Motor neuron (in vitro differentiated cells): ENCODE measurements at places on chromosomes 3 and 15.

- peak; percentile 69 for ATAC-seq
Measured at GRCh38 chr3:25000971-25001591, 427.0 kb upstream of the RARB start.

DNA sequence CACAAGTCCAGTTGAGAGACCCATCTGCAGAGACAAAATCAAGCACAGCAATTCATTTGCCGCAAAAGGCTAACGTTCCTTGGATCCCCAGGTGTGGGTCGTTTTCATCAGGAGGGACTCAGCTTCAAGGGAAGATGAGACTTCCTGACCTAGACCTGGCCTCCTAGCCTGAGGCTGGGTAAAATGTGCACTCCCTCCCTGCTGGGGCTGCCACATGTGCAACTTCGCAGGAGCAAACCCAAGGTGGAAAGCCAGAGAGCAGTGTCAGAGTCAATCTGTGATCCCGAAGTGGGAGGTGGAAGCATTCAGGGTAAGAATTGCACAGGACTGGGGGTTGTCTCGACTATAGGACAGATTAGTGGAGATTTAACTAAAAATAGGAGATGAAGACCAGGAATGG lies 164.7 kb upstream of the UMPS start:
- peak; percentile 7 for ATAC-seq

DNA sequence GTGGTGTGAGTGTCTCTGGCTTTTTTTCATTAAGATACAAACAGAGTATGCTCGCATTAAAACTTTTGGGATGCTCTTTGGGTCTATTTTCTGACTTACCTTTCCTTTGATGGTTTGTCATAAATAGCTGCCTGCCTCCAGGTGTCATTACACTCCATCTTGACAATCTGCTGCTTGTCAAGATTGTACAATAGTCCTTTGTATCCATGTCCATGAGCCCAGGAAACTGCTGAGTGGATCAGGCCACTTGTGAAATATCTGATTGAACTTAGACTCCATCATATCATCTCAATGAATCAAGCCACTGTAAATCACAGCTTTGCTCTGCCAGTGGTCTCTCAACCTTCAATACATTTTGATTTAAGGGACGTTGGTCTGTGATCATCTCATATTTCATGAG lies 135.2 kb downstream of the ECT2 start:
- no peak for ATAC-seq

DNA sequence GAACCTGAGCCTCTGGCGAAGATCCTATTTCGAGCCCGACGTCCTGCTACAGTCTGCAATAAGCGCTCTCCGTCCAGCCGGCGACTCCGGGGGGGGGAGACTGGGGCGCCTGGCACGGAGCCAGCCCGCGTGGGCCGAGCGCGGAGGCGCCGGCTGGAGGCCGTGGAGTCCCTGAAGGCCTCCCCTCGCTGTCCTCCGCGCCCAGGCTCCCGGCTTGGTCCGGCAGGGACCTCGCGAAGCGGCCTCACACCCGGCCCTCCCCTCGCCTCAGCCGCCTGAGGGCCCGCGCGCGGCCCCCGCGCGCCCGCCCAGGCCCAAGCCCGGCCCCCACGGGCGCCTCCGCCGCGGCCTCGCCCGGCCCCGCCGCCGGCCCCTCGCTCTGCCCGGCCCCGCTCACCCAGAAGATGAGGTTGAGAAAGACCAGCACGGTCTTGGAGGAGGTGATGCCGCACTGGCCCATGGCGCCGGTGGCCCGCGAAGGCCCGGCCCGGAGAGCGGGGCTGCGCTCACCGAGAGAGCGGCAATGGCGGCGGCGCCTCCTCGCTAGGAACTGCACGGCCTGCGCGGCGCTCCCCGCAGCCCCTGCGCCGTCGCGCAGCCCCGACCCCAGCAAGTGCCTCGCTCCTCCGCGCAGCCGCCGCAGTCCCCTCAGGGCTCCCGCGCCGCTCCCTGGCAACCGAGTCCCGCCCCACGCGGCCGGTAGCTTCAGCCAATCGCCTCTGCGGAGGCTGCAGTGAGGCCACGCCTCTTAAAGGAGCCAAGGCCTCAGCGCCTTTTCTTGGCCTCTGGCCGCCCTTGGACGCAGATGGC lies at the start of gene TSPAN3:
Gene TSPAN3 (minus strand): TSS at position 615 of the 810 bp plus-strand sequence. CDS start 155 bp downstream, at position 460.
- ATAC-seq: peak; percentile 91

DNA sequence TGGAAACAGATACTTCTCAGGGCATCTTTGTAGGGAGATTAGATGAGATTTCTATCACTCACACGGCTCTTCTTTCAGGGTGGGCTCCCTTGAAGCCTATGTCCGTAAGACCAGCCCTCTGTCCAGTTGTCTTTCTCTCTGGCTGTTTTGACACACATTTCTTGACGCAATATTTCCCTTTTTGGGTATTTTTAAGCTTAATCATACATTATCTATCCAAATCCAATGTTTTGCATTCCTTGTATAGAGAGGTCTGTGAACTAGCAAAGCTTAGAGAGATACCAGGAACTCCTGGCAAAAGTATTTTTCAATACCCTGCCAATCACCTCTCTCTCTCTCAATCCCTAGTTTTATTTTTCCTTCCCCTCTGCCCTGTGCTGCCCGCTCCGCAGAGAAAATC lies 79.3 kb downstream of the EOMES start:
- no peak for ATAC-seq

- ATAC-seq: no peak
Measured at GRCh38 chr3:195082811-195083210, 188.1 kb downstream of the XXYLT1 start.

DNA sequence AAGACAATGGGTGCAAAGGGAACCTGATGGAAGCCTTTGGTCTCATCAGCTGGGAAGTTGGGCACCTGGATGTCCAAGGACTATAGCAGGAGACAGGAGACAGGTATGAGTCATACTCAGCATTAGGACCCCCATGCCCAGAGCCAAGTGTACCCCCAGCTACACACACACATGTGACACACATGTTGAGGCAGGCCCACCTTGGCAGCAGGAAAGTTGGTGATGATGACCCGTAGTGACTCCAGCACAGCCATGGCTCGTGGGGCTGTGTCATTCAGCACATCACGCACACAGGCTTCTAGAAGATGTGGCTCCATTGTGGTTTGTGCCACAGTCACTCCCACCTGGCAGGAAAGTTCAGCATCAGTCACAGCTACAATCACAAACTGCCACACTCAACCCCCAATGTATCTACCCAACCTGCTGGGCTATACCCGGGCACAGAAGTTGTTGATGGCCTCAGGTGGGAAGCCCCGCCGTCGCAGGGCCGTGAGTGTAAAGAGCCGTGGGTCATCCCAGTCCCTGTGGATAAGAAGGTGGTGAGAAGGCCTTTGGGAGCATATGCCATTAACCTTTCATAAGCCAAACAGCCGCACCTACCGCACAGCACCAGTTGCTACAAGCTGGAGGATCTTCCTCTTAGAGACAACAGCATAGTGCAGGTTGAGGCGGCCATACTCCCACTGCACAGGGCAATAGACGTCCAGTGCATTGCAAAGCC lies 5.2 kb upstream of the QRICH1 start:
- no peak for ATAC-seq

- no peak for ATAC-seq
Measured at GRCh38 chr15:72092006-72092405, 25.9 kb downstream of the MYO9A start.

- ATAC-seq: peak; percentile 84
Measured at GRCh38 chr3:65875393-65876027, 163.2 kb downstream of the MAGI1 start.

- no peak for ATAC-seq
Measured at GRCh38 chr3:7843441-7843840, 658.2 kb upstream of the LMCD1 start.

GRCh38 chr15:26325495-26325894 lies 447.4 kb downstream of the GABRB3 start:
- no peak for ATAC-seq

DNA sequence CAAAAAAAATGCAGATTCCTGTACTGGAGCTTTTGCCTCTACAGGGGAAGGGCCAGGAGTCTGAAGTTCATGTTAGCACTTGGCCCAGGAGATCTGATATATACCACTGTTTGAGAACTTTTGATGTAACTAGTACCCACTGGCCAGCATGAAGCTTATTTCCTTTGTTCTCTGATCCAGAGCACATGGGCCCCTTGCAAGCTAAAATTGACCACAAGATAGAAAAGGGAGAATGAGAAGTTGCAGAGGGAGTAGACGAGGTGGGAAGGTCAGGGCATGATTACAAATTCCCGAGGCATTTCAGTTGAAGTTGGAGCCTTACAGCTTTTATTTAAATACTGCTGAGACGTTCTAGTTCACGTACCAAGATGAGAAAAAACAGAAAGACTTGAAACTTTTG lies 28.2 kb downstream of the TGM4 start:
- no peak for ATAC-seq

GRCh38 chr3:114194750-114195149 lies 15.9 kb upstream of the DRD3 start:
- ATAC-seq: no peak

DNA sequence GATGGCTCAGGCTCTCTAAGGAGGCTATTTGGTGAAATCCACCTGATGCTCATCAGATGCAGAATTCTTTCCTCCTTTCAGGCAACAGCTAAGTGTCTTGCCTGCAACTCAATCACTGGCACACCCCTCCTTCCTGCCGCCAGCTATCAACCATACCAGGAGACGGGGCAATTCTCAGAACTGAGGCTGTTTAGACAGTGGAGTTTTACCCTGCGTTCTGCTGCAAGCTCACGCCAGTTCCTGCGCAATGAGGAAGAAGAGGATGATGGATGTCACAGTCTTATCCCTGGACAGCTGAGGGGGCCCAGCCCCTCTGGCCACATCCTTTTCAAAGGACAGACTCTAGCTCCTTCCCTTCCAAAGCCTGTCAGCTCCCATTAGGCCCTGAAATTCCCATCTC lies 7.0 kb upstream of the MANF start:
- ATAC-seq: no peak

DNA sequence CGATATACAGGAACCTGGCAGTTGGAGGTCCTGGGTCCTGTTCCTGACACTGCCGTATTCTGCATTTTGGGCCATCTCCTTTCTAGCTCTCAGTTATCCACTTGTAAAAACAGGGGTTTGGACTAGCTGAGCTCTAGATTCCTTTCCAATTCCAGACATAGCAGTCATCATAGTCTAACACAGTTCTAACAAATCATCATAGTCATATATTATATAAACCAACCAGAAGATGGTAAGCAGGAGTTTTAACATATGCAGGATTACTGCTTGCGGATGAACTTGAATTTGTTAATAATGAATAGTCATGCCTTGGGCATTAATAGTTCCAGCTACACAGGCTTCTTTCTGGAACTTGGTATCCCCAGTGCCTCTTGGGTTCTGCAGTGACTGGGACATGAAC lies 26.6 kb downstream of the MASP1 start:
- ATAC-seq: no peak

DNA sequence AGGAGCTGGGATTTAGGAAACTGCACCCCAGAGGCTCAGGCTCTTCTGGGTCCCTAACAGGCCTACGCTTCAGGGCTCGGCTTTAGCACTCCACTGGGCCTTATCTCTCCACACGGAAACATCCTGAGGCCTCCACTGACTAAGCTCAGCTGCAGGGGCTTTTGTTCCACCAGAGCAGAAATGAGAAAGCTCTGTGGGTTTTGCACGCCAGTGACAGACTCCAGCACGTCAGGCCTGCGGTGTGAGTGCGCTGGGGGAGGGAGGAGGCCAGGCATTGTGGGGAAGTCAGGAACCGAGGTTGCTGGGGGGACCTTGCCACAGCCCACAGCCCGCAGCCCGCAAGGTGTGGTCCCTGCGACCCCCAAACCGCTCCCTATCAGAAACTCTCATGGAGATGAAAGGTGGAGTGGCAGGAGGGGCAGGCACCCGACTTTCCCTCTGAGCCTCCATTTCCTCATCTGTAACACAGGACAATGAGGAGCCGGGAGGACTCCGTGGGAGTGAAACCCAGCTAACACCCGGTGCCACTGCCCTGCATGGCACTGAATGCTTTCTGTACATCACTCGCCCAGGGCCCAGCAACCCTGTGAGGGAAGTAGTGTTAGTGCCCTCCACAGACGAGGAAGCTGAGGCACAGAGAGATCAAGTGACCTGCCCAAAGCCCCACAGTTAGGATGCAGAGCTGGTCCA lies 106.5 kb downstream of the TPRA1 start:
- no peak for ATAC-seq

- no peak for ATAC-seq
Measured at GRCh38 chr3:39388741-39389248, 5.6 kb downstream of the SLC25A38 start.

GRCh38 chr3:154224366-154224765 lies 99.9 kb downstream of the DHX36 start:
- no peak for ATAC-seq

- ATAC-seq: no peak
Measured at GRCh38 chr15:81049835-81050234, 49.1 kb downstream of the TLNRD1 start.

GRCh38 chr3:53102601-53103147 lies 27.6 kb downstream of the RFT1 start:
- peak; percentile 98 for ATAC-seq

DNA sequence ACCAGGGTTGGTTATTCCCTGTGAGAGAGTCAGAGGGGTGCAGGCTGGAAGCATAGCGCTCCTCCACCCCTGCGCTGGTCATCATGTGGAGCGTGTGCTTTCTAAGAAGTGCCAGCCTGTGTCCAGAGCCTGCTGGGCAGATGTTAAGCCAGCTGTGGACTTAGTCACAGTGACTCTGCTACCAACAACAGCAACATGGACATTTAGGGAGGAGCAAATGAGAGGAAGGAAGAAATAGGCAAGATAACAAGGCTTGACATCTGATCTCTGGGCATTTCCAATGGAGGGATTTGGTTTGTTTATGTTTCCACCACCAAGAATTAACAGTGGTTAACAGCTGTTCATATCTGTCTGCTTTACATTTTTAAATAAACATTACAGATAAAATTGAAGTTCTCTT lies 36.4 kb upstream of the MYZAP start:
- peak; percentile 39 for ATAC-seq

- no peak for ATAC-seq
Measured at GRCh38 chr3:74137790-74138189, 476.7 kb downstream of the CNTN3 start.

DNA sequence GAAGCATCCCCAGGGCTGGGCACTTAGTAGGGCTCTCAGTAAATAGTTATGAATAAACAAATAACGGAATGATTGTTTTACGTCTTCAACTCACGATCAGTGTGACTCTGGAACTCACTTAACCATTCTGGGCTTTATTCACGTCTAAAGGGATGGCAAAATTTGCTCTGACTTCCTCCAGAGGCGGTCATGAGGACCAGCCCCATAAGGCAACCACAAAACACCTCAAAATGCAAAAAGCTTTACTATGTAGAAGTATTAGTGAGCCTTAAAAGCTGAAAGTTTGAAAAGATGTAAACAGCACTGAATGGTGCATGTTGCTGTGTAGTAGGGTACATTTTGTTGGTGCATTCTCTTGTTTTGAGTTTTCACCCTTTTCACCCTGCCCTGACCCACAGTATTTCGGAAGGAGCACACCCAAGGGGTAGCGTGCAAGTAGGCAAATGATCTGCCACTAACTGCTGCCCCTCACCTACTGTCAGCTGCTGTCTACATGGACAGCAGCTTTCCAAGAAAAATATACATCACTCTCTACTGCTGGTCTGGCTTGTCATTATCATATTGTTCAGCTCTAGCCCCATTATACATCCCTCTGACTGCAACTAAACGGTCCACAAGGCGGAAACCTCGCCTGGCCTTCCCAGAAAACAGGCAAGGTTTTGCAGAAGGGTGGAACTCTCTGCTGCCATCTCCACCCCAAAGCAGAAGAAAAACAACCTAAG lies 308.5 kb upstream of the PROK2 start:
- ATAC-seq: no peak

DNA sequence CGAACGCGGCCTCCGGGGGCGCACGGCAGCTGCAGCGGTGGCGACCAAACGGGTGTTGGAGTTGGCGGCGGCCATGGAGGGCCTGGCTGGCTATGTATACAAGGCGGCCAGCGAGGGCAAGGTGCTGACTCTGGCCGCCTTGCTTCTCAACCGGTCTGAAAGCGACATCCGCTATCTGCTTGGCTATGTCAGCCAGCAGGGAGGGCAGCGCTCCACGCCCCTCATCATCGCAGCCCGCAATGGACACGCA lies 725 bp downstream of the FEM1B start:
- no peak for ATAC-seq
